ENCODE measurements at places on chromosomes 3 and 15.
A peak's percentile ranks its signal among the peaks of the same experiment; 100 is the strongest.

DNA sequence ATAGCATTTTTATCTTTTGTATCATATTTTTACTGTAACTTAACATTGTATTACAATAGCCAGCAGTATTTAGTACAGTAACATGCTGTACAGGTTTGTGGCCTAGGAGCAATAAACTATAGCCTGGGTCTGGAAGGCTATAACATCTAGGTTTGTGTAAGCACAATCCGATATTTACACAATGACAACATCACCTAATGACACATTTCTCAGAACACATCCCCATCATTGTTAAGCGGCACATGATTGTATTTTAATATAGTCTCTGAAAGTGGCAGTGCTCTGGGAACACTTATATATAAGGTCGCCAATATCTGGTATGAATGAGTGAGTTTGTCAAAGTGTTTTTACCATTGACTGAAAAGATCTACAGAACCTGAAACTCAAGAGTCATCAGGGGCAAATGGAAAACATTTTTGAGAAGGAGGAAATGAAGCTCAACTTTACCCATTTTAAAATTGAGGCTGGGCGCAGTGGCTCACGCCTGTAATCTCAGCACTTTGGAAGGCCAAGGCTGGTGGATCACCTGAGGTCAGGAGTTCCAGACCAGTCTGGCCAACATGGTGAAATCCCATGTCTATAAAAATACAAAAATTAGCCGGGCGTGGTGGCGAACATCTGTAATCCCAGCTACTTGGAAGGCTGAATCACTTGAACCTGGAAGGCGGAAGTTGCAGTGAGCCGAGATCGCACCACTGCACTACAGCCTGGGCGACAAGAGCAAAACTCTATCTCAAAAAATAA lies 38.8 kb upstream of the TNFSF10 start:
- no peak for DNase-seq

DNA sequence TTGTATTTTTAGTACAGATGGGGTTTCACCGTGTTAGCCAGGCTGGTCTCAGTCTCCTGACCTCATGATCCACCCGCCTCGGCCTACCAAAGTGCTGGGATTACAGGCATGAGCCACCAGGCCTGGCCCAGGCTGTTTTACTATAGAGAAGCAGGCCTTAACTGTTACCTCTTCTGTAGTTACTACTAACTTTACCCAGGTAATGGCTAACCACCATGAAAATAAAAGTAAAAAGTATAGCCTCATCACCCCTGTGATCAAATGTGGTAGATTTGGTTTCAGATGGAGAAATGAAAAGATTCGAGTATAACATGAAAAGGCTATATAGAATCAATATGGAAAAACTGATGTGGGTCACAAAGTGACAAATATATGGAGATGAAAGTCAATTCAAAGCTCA lies 210.1 kb downstream of the CD47 start:
- DNase-seq = no peak

GRCh38 chr3:100540791-100541334 lies 48.4 kb downstream of the TMEM45A start:
- DNase-seq = no peak

- DNase-seq = no peak
Observed at GRCh38 chr3:20930034-20930433, 744.0 kb upstream of the SGO1 start.

DNA sequence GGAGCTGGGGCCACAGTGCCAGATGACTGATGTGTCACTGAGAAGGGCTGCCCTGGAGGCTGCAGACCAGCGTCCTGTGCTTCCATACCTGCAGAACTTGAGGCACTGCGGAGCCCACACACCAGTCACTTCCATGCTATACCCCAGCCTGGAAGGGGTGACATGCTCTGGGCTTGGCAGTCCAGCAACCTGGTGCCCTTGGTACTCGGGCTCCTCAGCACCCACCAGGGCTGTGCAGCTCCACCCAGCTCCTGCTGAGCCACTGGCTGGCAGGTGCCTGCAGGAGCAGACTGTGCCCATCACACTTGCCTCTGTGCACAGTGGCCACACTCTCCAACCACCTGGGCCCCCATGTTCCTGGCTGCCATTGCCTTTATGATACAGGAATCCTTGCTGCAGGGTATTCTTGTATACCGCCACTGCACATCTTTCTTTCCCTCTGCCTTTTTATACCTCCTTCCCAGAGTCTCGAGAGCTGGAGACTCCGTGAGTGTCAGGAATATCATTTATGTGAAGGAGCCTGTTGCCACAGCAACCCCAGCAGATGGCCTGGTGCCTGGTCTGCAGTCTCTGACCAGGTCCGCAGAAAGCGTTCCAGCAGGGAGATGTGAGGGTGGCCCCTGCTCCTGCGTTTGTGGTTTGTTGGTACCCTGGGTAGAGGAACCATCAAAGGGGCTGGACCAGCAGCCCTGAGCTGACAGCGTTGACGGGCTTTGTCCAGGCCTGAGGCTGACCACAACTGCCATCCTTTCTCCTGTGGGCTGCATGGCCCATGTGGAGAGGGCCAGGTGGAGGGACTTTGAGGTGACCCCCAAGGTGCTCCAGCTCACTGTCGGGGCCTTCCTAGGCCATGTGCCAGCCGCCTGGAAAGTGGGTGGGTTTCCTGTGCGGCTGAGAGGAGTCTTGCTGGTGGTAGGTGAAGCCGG lies 93.4 kb upstream of the PLXNA1 start:
- no peak for DNase-seq

- DNase-seq = no peak
Observed at GRCh38 chr15:69677403-69677802, 224.8 kb downstream of the RPLP1 start.

GRCh38 chr3:151383111-151383510 lies 1.4 kb downstream of the P2RY12 start:
- no peak for DNase-seq

- no peak for DNase-seq
Observed at GRCh38 chr3:32238453-32239306, at the start of gene CMTM8. Gene CMTM8, plus strand, starts transcription at chr3:32238680. Its CDS starts 293 bp downstream, at chr3:32238973.

DNA sequence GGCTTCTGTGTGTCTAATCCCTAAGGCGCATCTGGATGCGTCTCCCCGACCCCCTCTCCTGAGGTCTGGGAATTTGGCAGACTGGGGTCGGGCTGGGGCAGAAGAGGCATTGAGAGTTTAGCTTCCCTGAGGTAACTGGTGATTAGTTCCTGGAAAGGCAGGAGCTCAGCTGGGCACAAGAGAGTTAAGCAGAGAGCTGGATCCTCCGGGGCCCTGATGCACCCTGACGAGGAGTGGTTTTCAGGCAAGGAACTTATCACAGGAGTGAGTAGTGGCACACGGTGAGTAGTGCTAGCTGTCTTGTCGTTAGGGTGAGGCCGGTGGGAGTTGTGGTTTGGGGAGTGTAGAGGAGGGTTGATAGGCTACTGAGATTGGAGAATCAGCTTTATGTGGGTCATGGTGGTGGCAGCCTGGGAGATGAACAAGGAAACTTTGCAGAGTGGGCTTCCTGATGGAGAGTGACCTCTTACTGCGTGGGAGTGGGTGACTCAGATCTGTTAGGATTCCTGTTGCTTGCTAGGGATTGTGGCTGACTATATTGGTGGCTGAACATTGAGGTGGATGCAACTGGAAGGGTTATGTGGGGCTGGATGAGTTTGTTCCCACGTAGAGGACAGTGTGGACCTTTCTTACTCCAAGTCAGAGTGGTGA lies 897 bp downstream of the RAD54L2 start:
- no peak for DNase-seq

- DNase-seq = no peak
Observed at GRCh38 chr15:75163150-75163564, 38.5 kb upstream of the C15orf39 start.

DNA sequence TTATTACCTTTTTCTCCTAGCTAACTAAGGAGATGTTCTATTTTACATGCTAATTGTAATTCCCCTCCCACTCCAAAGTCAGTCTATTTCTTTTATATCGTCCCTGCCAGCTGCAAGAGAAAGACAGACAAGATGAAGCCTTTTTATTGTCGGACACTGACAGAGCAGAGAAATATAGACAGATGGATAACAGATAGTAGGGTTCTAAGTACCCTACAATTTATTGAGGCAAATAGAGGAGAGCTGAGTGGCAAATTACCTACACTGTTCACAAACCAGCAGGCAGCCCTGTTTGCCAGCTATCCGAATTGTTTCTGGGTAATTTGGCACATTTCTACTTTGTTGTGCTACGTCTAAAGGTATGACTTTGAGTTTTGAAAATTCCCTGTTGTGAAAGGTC lies 392.3 kb upstream of the ZNF717 start:
- DNase-seq = no peak

GRCh38 chr3:11660242-11660641 lies 16.5 kb upstream of the VGLL4 start:
- no peak for DNase-seq

- DNase-seq = no peak
Observed at GRCh38 chr3:57727106-57727505, 29.0 kb upstream of the SLMAP start.

DNA sequence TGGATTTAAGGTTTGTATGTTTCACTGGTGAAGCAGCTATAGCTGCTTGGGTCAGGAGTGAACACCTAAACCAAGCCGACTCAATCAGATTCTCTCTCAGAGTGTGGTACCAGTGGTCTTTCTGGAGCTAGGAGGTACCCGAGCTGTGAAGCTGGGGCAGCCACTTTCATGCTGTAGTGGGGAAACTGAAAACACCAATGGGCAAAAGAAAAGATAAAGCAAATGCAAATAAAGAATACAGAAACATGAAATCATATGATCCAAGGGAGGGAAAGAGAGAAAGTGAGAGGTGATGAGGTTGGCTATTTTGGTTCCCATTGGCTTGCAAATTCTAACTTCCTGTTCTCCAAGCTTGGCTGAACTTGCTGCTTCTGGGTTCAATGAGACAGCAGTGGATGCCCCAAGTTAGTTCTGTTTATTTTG lies 212.3 kb upstream of the CFAP20DC start:
- DNase-seq = no peak

DNA sequence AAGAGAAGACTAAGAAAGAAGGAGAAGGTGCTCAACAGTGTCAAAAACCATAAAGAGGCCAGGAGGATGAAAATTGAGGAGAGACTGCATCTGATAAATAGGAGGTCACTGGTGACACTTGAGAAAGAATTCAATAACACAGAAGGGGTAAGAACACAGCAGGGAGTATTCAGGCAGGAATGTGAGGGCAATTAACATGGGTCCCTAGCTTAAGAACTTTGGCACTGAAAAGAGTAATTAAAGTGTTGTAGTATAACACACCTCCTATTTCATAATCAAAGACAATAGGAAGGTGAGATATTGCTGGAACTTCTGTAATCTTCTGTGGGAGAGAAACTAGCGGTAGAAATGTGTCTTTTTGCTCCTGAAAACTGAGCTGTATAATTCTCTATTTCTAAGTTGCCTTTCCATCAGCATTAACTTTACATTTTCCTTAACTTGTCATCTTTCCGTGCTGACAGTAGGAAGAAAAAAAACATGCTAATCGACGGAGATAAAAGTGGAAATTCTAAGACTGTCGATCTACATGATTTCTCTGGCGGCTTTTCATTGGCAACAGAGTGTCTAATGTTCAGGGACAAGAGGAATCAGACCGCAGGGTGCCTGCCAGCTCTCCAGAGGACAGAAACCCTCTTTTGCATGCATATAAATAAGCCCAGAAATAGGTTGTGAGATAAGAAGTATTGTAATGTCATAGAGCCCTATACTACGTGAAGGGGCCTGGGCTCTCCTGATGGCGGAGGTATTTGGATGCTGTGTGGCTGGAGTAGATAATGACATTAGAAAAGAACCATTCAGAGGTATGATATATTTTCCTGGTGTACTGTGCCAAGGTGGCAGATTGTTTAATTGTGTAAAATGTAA lies 147.9 kb upstream of the GAP43 start:
- no peak for DNase-seq

- no peak for DNase-seq
Observed at GRCh38 chr3:187978433-187979011, 175.4 kb upstream of the LPP start.

DNA sequence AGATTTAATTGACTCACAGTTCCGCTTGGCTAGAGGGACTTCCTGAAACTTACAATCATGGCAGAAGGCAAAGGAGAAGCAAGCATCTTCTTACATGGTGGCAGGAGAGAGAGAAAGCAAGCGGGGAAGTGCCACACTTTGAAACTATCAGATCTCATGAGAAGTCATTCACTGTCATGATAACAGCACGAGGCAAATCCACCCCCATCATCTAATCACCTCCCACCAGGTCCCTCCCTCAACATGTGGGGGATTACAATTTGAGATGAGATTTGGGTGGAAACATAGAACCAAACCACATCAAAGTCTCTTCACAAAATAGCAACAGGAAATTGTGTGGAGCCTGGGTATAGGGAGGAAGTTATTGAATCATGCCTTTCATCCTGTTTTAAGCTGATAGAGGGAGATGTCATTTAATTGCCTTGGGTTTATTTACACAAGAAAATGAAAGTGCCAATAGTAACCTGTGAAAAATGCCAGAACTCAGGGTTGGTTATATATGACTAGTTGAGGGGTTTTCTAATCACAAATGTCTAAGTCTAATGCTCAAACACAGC lies 624.8 kb upstream of the LMCD1 start:
- peak; percentile 4 for DNase-seq

DNA sequence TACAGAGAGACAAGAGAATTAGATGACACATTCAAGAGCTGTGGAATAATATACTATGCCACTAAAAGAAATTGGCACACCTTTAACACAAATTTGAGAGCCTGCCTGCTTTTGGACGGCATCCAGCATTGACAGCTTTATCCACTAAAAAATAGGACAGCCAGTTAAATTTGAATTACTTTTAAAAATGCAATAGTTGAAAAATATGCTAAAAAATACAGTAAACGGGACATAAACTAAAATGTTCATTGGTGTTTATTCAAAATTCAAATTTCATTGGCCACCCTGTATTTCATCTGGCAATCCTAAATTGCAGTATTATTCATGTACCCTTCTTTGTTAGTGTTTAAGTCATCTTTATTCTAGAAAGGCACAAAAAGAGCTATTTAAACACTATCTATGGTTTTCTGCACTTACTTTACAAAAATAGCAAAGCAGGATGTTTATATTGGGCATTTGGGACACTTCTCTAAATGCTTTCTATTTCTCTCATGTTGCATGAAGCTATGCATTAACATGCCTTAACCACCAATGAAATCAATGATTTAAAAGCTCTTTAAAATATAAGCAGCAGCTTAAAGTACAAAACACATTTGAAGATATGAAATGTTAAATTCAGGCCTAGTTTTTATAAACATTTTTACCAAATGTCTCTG lies 160.1 kb downstream of the NEK10 start:
- no peak for DNase-seq

DNA sequence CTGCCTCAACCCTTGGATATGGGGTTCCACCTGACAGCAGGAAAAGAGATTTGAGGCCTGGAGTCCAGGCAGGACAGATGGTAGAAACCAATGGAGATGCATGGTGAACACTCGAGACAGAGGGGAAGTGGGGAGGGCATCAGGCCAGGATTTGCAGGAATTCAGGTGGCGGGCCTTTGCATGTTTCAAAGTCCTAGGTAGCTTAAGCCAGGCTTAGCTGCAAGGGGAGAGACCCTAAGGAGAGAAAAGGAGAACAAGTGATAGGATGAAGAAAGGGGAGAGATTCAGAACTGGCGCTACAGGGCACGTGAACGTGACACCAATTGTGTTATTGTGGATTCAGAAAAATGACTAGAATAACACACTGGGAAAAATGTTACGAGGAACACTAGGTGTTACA lies 182.6 kb downstream of the PDZRN3 start:
- no peak for DNase-seq

- DNase-seq = no peak
Observed at GRCh38 chr15:59553879-59554735, 57.5 kb upstream of the GCNT3 start.

- DNase-seq = no peak
Observed at GRCh38 chr3:25781145-25781757, 2.0 kb downstream of the NGLY1 start.

All from caudate nucleus (tissue), 63 donors.